ENCODE measurements at places on chromosomes 5 and 9. TPM values are rescaled to one million over a fixed set of nuclear protein-coding genes. Genes with fewer than 3 reads are reported as not detected.
A peak's percentile ranks its signal among the peaks of the same experiment; 100 is the strongest.

DNA sequence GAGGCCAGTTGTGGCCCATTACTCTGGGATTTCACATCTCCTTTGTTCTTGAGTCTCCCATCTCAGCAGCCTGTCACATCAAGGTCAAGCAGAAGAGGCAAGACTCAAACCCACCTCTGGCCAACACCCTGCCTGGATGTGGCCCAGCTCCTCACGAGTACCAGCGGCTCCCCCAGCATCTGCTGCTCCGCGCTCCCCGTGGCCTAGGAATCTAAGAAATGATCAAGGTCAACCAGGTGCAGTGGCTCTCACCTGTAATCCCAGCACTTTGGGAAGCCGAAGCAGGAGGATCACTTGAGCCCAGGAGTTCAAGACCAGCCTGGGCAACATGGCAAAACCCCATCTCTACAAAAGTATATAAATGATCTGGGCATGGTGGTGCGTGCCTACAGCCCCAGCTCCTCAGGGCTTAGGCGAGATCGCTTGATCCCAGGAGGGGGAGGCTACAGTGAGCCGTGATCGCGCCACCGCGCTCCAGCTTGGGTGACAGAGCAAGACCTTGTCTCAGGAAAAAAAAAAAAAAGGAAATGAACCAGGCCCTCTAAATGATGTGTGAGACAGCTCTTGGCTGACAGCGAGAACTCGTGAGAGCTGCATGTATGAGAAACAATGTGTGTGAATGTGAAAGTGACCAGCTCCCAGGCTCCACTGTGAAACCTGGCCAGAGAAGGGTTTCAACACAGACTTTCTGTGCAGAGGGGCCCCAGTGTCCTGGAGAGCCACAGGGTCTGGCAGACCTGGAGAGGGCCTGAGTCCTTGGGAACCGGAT, 61.6 kb upstream of the ANGPTL2 start:
- no peak overlapping the region for H3K4me3 ChIP-seq
- peaks cover 7% of the 10 kb centered on the region for H3K4me1 ChIP-seq
- DNase-seq, result no peak
- H3K36me3 ChIP-seq, result no peaks in the 10 kb centered on the region

GRCh38 chr5:5665225-5666075, 243.0 kb downstream of the ICE1 start:
- no peak for DNase-seq
- peaks cover 3% of the 10 kb centered on the region for H3K4me1 ChIP-seq

DNA sequence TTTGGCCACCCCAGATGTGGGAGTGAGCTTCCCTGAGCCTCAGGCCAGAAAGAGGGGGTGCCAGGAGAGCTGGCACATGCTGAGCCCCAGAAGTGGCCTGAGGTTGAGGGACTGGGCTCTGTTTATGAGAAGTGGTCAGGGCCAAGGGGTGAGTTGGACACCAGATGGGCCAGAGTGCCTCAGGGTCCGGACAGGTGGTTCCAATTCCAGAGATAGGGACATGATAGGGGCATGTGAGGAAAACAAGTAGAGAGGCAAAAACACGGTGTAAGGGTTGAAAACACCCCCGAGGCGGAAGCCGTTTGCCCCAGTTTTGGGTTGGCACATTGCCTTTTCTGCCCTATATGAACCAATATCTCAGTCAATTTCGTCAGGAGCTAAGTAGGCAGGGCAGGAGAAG, 125.6 kb upstream of the NFIB start:
- H3K36me3 ChIP-seq, result no peaks in the 10 kb centered on the region
- H3K4me1 ChIP-seq, result no peaks in the 10 kb centered on the region
- no peaks in the 10 kb centered on the region for H3K27me3 ChIP-seq
- no peak overlapping the region for H3K27ac ChIP-seq
- no peak for DNase-seq
- no peak overlapping the region for H3K4me3 ChIP-seq

Gene PCDHA11
- total RNA-seq, result 26.5 TPM

DNA sequence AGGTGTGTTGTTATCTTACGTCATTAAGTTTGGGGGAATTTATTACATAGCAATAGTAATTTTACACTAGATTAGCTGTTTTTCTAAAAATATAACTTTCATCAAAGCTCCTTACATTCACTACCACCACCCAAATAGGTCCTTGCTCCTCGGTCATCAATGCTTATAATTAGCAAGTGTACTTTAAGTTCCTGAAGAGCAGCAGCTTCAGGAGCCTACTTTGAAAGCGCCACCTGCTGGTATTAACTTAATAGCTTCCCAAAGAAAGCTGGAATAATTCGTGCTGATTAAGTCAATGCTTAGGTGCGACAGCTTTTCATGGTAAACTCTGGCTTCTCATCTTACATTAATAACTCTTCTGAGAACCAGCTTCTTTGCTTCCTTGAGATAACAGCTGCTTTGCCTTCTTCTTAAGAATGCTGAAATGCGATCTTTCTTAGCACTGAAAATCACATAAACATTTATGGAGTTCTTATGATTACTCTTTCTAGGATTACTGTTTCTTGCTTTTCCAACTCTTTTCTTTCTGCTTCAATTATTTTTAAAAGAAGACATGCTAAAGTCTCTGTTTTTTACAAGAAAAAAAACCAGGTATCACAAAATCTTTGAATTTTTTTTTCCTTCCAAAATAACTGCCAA, 10.0 kb upstream of the C5 start:
- H3K4me3 ChIP-seq, result no peak overlapping the region
- no peak overlapping the region for H3K27ac ChIP-seq
- H3K27me3 ChIP-seq, result no peaks in the 10 kb centered on the region
- no peaks in the 10 kb centered on the region for H3K4me1 ChIP-seq

Gene FAM221B
- total RNA-seq, result not detected

Gene SPINK1
- total RNA-seq, result not detected

DNA sequence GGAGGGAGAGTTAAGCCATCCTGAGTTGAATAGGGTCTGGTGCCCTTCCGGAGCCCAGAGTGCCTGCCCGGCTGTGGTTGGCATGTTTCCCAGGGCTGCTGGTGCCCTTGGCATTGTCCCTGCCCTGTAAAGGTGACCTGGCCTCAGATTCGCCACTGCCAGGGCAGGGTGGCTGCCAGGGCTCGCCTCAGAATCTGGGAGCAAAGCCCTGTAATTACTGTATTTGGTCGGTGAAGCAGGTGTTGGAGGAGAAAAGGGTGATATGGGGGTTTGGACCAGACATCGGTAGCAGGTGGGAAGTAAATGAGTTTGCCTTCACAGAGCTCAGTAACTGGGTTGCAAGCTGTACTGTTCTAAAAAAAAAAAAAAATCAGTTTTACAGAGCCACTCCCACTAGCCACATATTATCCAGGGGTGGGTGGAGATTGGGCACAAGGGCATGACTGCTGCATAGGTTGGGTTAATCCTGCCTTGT, 47.6 kb downstream of the RGS3 start:
- DNase-seq, result no peak
- no peaks in the 10 kb centered on the region for H3K36me3 ChIP-seq
- no peak overlapping the region for H3K4me3 ChIP-seq

GRCh38 chr5:81754621-81755020, 3.7 kb upstream of the SSBP2 start:
- no peak for DNase-seq
- no peaks in the 10 kb centered on the region for H3K36me3 ChIP-seq
- 0 out of 2 replicates have a peak overlapping the region, but pooled peaks have one; percentile 17 for H3K27ac ChIP-seq
- peaks cover 16% of the 10 kb centered on the region for H3K27me3 ChIP-seq
- peak overlapping the region; percentile 14 for H3K4me3 ChIP-seq

DNA sequence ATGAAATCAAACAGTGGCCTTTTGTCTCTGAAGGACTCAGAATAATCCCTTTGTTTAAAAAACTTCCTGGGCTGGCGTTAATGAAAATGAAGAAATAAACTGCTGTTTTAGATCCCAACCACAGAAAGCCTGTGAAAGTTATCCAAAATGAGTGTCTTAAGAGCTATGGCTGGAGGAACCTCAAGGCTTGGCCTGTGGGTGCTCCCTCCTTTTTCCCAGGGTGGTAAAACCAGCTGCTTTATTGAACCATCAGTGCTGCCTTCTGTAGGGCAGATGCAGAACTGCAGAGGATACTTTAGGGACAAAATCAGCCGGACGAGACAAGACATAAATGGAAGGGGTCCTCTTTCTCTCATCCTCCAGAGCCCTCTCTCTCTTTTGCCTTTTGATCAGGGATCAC, 100.9 kb downstream of the SMARCA2 start:
- no peak overlapping the region for H3K27ac ChIP-seq
- H3K36me3 ChIP-seq, result no peaks in the 10 kb centered on the region
- peak; percentile 84 for DNase-seq
- no peak overlapping the region for H3K4me3 ChIP-seq

GRCh38 chr9:24545285-24545684, 412 bp downstream of the IZUMO3 start:
- no peaks in the 10 kb centered on the region for H3K27me3 ChIP-seq
- no peaks in the 10 kb centered on the region for H3K36me3 ChIP-seq
- peak; percentile 8 for DNase-seq
- no peak overlapping the region for H3K4me3 ChIP-seq

GRCh38 chr9:90988318-90988717, 186.7 kb downstream of the SYK start:
- H3K27me3 ChIP-seq, result no peaks in the 10 kb centered on the region
- 0 out of 2 replicates have a peak, but pooled peaks cover 5% of the 10 kb centered on the region for H3K4me1 ChIP-seq
- no peaks in the 10 kb centered on the region for H3K36me3 ChIP-seq
- no peak for DNase-seq
- no peak overlapping the region for H3K27ac ChIP-seq
- H3K4me3 ChIP-seq, result no peak overlapping the region

DNA sequence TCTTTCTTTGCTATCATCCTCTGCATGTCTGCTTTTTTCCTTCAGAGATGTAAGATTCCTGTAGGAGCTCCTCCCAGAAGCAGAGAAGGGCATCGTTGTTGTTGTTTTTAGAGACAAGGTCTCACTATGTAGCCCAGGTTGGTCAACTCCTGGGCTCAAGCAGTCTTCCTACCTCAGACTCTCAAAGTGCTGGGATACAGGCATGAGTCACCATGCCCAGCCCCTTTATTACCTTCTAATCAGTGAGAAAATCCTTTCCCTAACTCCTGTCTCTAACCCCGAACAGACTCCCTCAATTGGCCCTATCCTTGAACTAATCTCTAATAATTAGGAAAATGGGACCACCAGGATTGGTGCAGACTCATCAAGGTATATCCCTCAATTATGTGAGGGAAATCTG, 64.4 kb downstream of the GALNT10 start:
- H3K27me3 ChIP-seq, result no peaks in the 10 kb centered on the region
- H3K4me1 ChIP-seq, result peaks cover 23% of the 10 kb centered on the region
- no peak overlapping the region for H3K4me3 ChIP-seq

Gene TSSK1B
- total RNA-seq, result 0.52 TPM

DNA sequence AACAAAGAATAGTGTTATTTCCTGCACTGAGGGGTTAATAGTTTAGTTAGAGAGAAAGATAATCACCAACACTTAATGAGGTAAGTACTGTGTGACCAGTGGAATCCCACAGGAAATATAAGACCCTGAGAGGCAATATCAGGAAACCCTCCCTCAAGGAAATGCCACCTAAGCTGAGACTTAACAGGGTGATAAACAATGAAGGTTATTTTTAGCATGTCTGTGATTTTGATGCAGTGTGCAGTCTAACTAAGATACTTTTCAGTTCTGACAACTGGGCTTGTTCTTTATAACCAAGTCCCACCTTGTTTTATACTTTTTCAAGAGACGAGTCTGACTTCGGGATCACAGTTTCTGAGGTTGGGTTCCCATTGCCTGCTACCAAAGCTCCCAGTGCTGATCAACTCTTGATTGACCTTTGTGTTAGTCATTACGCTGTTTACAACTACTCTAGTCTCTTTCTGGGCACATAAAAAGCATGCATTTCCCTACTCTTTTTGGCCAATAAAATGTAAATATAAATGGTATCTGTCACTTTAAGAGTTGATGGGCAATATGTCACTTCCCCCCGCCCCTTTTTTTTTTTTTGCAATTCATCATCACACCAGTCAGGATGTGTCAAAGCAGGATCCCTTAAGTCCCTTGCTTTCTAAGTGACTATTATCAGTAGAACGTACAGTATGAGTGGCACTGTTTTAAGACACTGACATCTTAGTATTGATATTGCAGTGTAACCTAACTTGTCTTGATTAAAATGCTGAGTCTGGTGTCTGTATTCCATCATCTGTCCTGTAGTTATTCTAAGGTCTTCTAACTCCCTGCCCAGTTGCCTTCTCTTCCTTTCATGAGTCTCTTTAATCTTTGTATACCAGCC, 31.4 kb downstream of the C6 start:
- no peak overlapping the region for H3K4me3 ChIP-seq
- no peaks in the 10 kb centered on the region for H3K4me1 ChIP-seq
- H3K27ac ChIP-seq, result no peak overlapping the region
- DNase-seq, result no peak

Gene PDE8B
- total RNA-seq, result 0.54 TPM

- H3K36me3 ChIP-seq, result no peaks in the 10 kb centered on the region
- H3K27ac ChIP-seq, result no peak overlapping the region
- no peak for DNase-seq
- H3K4me1 ChIP-seq, result no peaks in the 10 kb centered on the region
- no peak overlapping the region for H3K4me3 ChIP-seq
Measured at GRCh38 chr9:134193912-134194535, 29.7 kb upstream of the RNU6ATAC start.

Gene ADAMTS16
- 14.3 TPM for total RNA-seq

DNA sequence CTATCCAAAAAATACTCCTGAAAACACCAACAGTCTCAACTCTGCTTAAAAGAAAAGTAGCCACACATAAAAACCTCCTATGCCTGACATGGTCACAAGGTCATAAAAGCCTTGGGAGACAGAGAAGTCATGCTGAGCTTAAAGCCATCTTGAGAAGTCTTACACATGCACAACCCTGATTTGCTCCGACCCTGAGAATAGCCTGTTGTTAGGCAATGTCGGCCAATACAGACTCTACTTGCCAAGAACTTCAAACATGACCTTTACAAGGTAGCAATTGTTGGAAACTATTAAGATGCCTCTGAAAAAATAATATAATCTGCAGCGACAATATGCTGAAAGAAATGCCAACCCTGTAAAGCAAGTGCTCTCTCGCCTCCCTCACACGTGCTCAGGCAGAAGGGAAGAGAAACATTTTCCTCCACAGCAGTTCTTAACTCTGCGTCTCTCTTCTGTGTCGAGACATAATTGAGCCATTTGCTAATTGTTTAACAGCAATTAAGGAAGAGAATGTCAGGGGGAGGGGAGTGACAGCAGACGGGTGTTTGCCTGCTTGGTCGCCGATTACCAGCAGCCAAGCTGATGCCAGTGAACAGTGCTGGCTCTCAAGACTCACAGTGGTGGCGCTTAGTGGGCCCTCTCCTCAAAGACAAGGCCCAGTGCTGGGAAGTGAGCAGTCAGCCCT, 393.6 kb downstream of the SPOCK1 start:
- H3K4me3 ChIP-seq, result no peak overlapping the region
- H3K4me1 ChIP-seq, result no peaks in the 10 kb centered on the region
- H3K36me3 ChIP-seq, result no peaks in the 10 kb centered on the region
- no peak overlapping the region for H3K27ac ChIP-seq
